ENCODE measurements at places on chromosomes 3 and 15. TPM values are rescaled to one million over a fixed set of nuclear protein-coding genes. Genes with fewer than 3 reads are reported as not detected.

- no peaks in the 10 kb centered on the region for H3K36me3 ChIP-seq
- no peak overlapping the region for H3K4me3 ChIP-seq
- no peak for DNase-seq
- no peak overlapping the region for H3K27ac ChIP-seq
- no peaks in the 10 kb centered on the region for H3K4me1 ChIP-seq
These were observed 167.3 kb downstream of the FAM43A start for GRCh38 chr3:194852831-194853508.

- no peak overlapping the region for H3K4me3 ChIP-seq
- H3K4me1 ChIP-seq, result peaks cover 9% of the 10 kb centered on the region
- H3K27ac ChIP-seq, result no peak overlapping the region
These were observed 31.3 kb upstream of the ARHGEF3 start for GRCh38 chr3:56833022-56833421.

GRCh38 chr3:85560088-85560785 lies 601.4 kb downstream of the CADM2 start:
- H3K27me3 ChIP-seq, result no peaks in the 10 kb centered on the region
- no peaks in the 10 kb centered on the region for H3K36me3 ChIP-seq
- H3K4me1 ChIP-seq, result no peaks in the 10 kb centered on the region
- DNase-seq, result no peak
- H3K27ac ChIP-seq, result no peak overlapping the region

FSIP1 gene
- total RNA-seq, result 0.98 TPM

DNA sequence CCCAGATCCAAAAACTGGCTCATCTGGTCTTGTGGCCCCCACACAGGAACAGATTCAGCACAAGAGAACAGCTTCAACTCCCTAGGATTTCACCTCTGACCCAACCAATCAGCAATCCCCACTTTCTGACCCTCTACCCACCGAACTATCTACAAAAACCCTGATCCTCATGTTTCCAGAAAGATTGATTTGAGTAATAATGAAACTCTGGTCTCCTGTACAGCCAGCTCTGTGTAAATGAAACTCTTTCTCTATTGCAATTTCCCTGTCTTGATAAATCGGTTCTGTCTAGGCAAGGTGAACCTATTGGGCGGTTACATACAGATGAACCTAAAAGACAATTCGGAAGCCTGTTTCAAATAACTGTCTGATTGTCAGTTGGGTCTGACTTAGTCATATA lies 847.6 kb upstream of the ALCAM start:
- no peak overlapping the region for H3K27ac ChIP-seq
- no peaks in the 10 kb centered on the region for H3K4me1 ChIP-seq
- no peak for DNase-seq
- no peaks in the 10 kb centered on the region for H3K36me3 ChIP-seq

GRCh38 chr3:57029924-57030323 lies 30.5 kb upstream of the SPATA12 start:
- no peak overlapping the region for H3K4me3 ChIP-seq
- no peaks in the 10 kb centered on the region for H3K4me1 ChIP-seq
- no peak overlapping the region for H3K27ac ChIP-seq
- no peak for DNase-seq
- no peaks in the 10 kb centered on the region for H3K27me3 ChIP-seq

DNA sequence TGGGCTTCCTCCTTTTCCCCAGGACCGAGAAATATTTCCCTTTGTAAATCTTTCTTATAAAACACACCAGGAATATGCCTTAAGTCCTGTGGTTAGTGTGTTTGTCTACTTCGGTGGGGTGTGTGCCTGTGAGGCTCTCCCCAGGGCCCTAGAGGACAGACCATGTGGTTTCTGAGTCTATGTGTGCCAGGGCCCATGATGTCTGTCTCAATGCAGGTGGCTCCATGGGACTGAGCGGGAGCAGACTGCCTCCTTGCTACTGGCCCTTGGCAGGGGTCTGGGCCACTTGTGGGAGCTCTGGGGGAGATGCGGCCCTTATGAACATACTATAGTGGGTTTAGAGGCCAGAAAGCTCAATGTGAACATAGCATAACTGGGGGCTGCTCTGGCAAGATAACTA lies 37.6 kb downstream of the SCN5A start:
- no peak overlapping the region for H3K27ac ChIP-seq
- no peaks in the 10 kb centered on the region for H3K27me3 ChIP-seq
- no peak for DNase-seq
- H3K36me3 ChIP-seq, result no peaks in the 10 kb centered on the region
- no peaks in the 10 kb centered on the region for H3K4me1 ChIP-seq
- H3K4me3 ChIP-seq, result no peak overlapping the region

PTPN9 gene
- 14.4 TPM for total RNA-seq

DNA sequence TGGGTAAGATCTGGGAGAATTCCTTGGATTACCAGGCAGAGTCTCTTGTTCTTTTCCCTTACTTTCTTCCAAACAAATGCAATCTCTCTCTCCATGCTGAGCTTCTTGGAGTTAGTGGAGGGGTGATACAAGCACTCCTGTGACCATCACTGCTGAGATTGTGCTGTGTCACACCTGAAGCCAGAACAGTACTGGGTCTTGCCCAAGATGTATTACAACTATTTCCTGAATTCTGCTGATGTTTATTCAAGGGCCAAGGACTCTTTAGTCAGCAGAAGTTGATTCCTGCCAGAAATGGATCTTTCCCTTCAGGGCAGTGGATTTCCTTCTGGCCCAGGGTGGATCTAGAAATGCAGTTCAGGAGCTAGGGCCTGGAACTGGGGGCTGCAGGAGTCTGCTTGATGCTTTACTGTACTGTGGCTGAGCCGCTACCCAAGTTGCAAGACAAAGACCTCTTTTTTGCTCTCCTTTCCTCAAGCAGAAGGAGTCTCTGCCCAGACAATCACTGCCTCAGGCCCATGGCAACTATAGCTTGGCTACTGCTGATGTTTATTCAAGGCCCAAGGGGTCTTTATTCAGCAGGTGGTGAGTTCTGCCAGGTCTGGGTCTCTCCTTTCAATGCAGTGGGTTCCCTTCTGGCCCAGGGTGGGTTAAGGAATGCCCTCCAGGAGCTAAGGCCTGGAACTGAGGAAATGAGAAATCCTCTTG lies 98.8 kb downstream of the SH3GL3 start:
- no peak overlapping the region for H3K27ac ChIP-seq
- no peaks in the 10 kb centered on the region for H3K4me1 ChIP-seq
- DNase-seq, result no peak
- H3K27me3 ChIP-seq, result no peaks in the 10 kb centered on the region

DPPA2 gene
- total RNA-seq, result not detected

DNA sequence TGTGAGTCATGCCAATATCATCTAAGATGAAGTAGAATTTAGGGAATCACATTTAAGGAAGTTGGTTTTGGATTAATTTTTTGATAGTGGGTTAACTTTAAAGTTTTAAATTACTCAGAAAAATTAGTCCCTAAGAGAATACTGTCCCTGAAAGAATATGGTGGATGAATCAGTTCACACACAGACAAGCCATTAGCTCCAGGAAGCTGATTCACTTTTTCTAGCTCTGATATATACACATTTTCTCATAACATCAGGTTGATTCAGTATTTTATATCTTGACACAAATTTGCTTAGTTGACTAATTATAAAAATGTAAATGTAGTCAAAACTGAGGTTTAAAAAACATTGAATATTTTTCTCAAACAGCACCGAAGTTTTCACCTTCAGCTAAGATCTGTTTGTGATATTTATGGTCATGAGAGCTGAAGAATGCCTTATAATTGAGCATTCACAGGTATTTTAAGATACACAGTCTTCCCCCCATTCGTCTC lies 55.1 kb downstream of the MYH15 start:
- no peaks in the 10 kb centered on the region for H3K4me1 ChIP-seq
- H3K27me3 ChIP-seq, result no peaks in the 10 kb centered on the region
- DNase-seq, result no peak
- H3K36me3 ChIP-seq, result no peaks in the 10 kb centered on the region
- no peak overlapping the region for H3K27ac ChIP-seq

ZNF660 gene
- 5.7 TPM for total RNA-seq

- no peaks in the 10 kb centered on the region for H3K36me3 ChIP-seq
- H3K27me3 ChIP-seq, result no peaks in the 10 kb centered on the region
- DNase-seq, result no peak
These were observed 16.0 kb downstream of the UBE2E2 start for GRCh38 chr3:23219117-23219516.

- H3K27ac ChIP-seq, result no peak overlapping the region
- no peaks in the 10 kb centered on the region for H3K36me3 ChIP-seq
- no peak for DNase-seq
- no peaks in the 10 kb centered on the region for H3K27me3 ChIP-seq
- no peak overlapping the region for H3K4me3 ChIP-seq
- no peaks in the 10 kb centered on the region for H3K4me1 ChIP-seq
These were observed 144.7 kb upstream of the GADL1 start for GRCh38 chr3:31039145-31039544.

GRCh38 chr3:71102111-71102983 lies 481.2 kb downstream of the FOXP1 start:
- no peak overlapping the region for H3K4me3 ChIP-seq
- no peak overlapping the region for H3K27ac ChIP-seq
- no peaks in the 10 kb centered on the region for H3K36me3 ChIP-seq
- no peaks in the 10 kb centered on the region for H3K27me3 ChIP-seq
- H3K4me1 ChIP-seq, result peaks cover 22% of the 10 kb centered on the region

FBXO40 gene
- total RNA-seq, result 0.13 TPM

DNA sequence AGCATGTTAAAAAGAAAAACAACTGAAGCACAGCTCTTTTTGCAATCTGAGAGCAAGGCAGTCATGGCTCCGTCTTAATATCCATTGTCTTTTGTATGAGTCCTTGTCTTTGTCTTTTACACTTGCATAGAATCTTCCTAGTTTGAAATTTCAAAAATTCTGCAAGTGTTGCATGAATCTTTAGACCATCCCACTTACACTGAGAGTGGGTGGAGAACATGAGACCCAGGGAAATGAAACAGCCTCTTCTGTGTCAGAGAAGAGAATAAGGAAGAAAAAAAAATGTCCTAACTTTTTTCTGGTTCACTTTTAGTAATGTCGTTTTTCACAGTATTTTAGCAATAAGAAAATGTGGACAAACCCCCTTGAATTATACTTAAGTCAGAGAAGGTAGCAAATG lies 12.1 kb upstream of the DCLK3 start:
- no peak for DNase-seq
- H3K36me3 ChIP-seq, result no peaks in the 10 kb centered on the region
- no peaks in the 10 kb centered on the region for H3K27me3 ChIP-seq
- H3K27ac ChIP-seq, result no peak overlapping the region
- H3K4me3 ChIP-seq, result no peak overlapping the region

NDN gene
- total RNA-seq, result 110 TPM

SLC51A gene
- total RNA-seq, result 14.2 TPM

GRCh38 chr3:99410789-99411311 lies 227.5 kb upstream of the COL8A1 start:
- H3K27me3 ChIP-seq, result no peaks in the 10 kb centered on the region
- no peaks in the 10 kb centered on the region for H3K4me1 ChIP-seq
- H3K4me3 ChIP-seq, result no peak overlapping the region
- H3K36me3 ChIP-seq, result no peaks in the 10 kb centered on the region

GRCh38 chr15:65328506-65329287 lies 24.2 kb downstream of the RNU5B-1 start:
- no peaks in the 10 kb centered on the region for H3K27me3 ChIP-seq
- no peak overlapping the region for H3K27ac ChIP-seq
- no peak for DNase-seq
- no peaks in the 10 kb centered on the region for H3K36me3 ChIP-seq
- H3K4me3 ChIP-seq, result no peak overlapping the region

- H3K36me3 ChIP-seq, result no peaks in the 10 kb centered on the region
- H3K27ac ChIP-seq, result no peak overlapping the region
- no peaks in the 10 kb centered on the region for H3K4me1 ChIP-seq
- DNase-seq, result no peak
These were observed 208.3 kb downstream of the NTRK3 start for GRCh38 chr15:88048237-88048636.

DNA sequence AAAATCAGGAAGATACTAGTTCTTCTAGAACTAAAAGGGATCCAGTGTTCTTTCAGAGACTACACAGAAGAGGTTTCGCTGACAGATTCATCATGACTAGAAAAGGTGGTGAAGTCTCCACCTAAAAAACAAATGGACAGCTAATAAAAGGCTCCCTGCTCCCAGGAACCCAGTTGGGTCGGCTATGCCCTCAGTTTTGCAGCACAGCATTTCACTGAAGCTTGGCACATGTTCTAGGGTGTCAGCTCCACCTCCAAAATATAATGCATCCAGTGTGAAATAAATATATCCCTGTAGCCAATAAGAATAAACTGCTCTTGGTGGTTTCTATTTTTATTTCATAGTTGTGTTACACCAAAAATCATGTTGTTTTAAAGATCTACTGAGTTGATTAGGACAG lies 55.0 kb downstream of the ZIC4 start:
- no peak for DNase-seq
- no peaks in the 10 kb centered on the region for H3K36me3 ChIP-seq
- H3K27ac ChIP-seq, result no peak overlapping the region
- H3K4me1 ChIP-seq, result no peaks in the 10 kb centered on the region

DNA sequence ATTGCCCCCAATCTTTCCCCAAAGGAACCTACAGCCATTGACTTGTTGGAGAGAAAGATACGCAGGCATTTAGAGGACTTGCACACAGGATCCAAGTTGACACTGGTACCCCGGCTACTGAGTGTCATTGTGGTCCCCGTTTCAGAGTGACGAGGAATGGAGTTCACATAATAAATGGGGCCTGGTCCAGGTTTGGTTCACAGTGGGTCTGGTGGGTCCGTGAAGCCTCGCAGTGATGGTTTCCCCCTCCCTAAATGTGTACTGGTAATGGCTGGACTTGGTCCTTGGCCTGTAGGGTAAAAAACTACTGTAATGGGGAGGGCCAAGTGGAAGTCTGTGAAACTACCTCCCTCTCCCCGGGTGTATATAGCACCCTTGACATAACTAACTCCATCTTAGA lies 232.1 kb upstream of the LYSMD4 start:
- H3K4me3 ChIP-seq, result no peak overlapping the region
- no peaks in the 10 kb centered on the region for H3K27me3 ChIP-seq
- no peak overlapping the region for H3K27ac ChIP-seq
- H3K4me1 ChIP-seq, result no peaks in the 10 kb centered on the region
- no peak for DNase-seq
- H3K36me3 ChIP-seq, result no peaks in the 10 kb centered on the region

IGSF11 gene
- 18.0 TPM for total RNA-seq

DNA sequence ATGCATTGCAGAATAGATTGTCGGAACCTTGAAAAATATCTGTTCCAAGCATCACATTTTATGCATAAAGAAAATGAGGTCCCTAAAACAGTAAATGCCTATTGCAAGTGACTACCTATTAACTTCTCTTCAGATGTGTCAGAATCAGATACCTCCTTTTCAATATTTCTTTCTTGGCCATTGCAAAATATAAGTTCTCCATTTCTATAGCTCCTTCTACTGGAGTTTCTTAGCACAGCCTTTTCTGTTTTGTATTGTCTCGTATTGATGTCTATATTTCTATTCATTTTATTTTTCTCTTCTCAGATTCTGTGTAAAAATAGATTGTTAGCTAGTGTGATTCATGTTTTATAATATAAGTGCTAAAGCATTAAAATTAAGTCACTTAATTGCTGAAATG lies 63.4 kb downstream of the PPARG start:
- no peak for DNase-seq
- no peaks in the 10 kb centered on the region for H3K27me3 ChIP-seq
- H3K36me3 ChIP-seq, result no peaks in the 10 kb centered on the region
- H3K4me1 ChIP-seq, result peaks cover 23% of the 10 kb centered on the region
- no peak overlapping the region for H3K27ac ChIP-seq

DAZL gene
- total RNA-seq, result not detected

SPESP1 gene
- total RNA-seq, result 3.2 TPM

- H3K27ac ChIP-seq, result peak overlapping the region; percentile 42
- DNase-seq, result no peak
- peaks cover 25% of the 10 kb centered on the region for H3K4me1 ChIP-seq
- no peak overlapping the region for H3K4me3 ChIP-seq
- no peaks in the 10 kb centered on the region for H3K36me3 ChIP-seq
These were observed 88.6 kb downstream of the SLCO3A1 start for GRCh38 chr15:91941871-91942658.

All from ovary (tissue), 10 donors.